ENCODE measurements at places on chromosomes 3 and 15. TPM values are rescaled to one million over a fixed set of nuclear protein-coding genes. Genes with fewer than 3 reads are reported as not detected.
A peak's percentile ranks its signal among the peaks of the same experiment; 100 is the strongest.

DNA sequence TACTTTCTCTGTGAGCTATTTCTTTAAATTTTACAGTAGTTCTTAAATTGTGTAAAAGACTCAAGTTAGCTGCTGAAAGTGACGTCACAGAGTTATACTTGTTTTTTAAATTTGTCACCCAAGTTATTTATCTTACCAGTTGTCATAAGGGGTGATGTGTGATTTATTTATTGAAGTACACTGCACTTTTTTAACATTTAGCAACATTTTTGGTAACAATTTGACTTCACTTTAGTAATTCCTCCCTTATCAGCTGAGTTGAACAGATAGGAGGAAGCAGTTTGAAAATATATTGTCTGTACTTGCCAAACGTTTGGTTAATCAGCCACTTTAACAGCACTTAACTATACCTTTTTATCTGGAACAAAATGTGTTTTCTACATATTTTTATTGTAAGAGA is 3.8 kb downstream of the STT3B start:
- DNase-seq, result no peak

The PPM1L gene
- total RNA-seq, result 6.4 TPM

DNA sequence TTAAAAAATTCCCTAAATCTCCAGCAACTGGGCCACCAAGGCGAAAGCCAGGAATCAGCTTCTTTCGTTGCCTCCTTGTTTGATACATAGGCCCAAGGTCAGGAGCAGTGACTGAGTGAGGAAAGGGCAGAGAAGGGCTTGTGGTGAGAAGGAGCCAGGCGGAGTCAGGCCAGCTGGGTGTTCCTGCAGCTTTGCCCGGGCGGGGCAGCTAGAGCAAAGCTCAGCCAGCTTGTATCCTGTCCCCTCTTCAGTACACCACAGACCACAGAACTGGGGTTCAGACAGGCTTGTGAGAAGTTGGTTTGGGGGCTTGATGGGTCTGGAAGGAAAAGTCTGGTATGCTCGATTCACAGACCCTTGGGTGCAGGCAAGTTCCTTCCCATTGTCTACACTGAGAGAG is 52.6 kb downstream of the CCK start:
- no peak for DNase-seq

The DNAH12 gene
- 0.26 TPM for total RNA-seq

- peak; percentile 70 for DNase-seq
Observed at GRCh38 chr15:38389924-38390542, 63.9 kb upstream of the FAM98B start.

GRCh38 chr3:18208856-18209255 is 216.3 kb downstream of the SATB1 start:
- DNase-seq, result no peak

DNA sequence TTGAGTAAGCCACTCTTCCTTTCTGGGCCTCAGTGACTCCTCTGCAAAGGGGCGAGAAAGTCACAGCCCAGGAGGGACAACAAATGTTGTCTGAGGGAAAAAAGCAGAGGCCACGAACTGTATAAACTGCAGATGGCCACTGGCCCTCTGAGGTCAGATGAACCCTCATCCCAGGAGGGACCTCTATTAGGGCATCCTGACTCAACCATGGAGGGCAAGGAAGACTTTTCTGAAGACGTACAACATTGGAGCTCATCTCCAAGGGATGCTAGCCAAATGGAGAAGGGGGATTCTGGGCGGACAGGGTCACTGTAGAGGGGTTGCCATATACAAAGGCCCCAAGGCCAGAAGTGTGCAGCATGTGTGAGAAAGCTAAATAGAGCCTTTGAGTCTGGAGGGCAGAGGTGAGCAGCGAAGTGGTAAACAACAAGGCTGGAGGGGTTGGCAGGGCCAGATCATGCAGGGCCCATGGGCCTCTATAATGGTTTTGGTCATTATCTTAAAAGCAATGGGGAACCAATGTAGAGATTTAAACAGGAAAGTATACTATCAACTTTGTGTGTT is 16.7 kb downstream of the GRAMD2A start:
- DNase-seq, result no peak

DNA sequence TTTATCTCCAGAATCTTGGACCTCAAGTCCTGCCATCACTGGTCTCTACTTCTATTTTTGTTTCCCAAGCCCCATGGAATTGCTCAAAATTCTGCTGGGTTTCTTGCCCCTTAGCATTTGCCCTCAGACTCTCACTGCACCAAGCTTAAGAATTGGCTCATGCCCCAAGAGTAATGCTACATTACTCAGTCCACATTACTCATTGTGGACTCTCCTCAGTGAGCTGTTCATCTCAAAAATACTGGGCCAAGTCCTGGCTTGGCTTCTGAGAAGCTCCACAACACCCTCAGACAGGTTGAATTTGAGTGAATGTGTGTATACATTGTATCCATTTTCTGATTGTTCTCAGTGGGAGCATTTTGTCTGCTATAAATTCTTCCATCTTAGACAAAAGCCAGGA is 364.4 kb upstream of the ARHGEF26 start:
- no peak for DNase-seq

The ALPK3 gene
- 0.46 TPM for total RNA-seq
